Activated CD4-positive, alpha-beta T cell treated with anti-CD3 and anti-CD28 coated beads, Interleukin-2, amount 10 ng/mL, durations not matched to agents 7 days and 5 days (primary cell): ENCODE measurements at places on chromosomes 7 and 10. TPM values are rescaled to one million over a fixed set of nuclear protein-coding genes. Genes with fewer than 3 reads are reported as not detected.

Gene CAV1
- not detected for total RNA-seq

- H3K4me3 ChIP-seq: no peak overlapping the region
- H3K27me3 ChIP-seq: no peaks in the 10 kb centered on the region
- no peaks in the 10 kb centered on the region for H3K4me1 ChIP-seq
- DNase-seq: no peak
- no peak overlapping the region for H3K27ac ChIP-seq
Measured at GRCh38 chr7:139594090-139594489, 70.6 kb downstream of the CLEC2L start.

DNA sequence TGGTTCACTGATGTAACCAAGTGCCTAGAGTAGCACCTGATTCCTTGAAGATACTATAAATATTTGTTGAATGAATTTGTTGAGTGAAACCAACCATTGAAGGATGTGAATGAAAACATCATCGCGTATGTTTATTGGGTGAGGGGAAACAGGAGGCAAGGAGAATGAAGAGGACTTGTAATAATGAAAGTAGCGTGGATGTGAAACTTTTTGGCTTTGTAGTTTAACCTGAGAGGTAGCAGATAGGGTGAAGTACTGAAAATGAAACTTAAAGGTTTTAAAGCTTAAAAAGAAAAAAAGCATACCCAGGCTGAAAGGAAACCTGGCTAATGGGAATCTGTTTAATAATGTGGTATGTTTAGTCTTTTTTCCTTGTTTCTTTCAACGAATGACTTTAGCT, 5.2 kb downstream of the CCNY start:
- H3K36me3 ChIP-seq: peaks cover 15% of the 10 kb centered on the region
- H3K4me1 ChIP-seq: peaks cover 64% of the 10 kb centered on the region
- DNase-seq: peak; percentile 58
- peak overlapping the region; percentile 84 for H3K27ac ChIP-seq

- no peak overlapping the region for H3K4me3 ChIP-seq
- peaks cover 11% of the 10 kb centered on the region for H3K27me3 ChIP-seq
- H3K36me3 ChIP-seq: no peaks in the 10 kb centered on the region
- no peaks in the 10 kb centered on the region for H3K4me1 ChIP-seq
- DNase-seq: no peak
- H3K27ac ChIP-seq: no peak overlapping the region
Measured at GRCh38 chr7:112157072-112157471, 49.1 kb downstream of the DOCK4 start.

DNA sequence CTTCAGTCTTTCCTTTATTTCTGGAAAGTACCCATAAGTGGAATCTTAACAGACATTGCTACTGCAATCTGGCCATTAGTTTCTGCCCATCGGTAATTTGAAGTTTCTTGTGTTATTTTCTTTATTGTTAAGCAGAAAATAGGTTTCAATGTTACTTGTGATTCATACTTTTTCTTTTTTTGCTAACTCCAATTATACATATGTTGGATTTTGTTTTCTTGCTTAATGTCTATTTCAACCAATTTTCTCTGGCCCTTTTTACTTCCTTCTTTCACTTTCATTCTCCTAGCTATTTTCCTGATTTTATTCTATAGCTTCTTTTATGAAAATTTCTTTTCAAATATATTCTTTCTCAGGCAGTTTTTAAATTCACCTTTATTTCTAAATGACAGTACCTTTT, 457.4 kb downstream of the TCERG1L start:
- no peak overlapping the region for H3K27ac ChIP-seq
- H3K4me1 ChIP-seq: no peaks in the 10 kb centered on the region

DNA sequence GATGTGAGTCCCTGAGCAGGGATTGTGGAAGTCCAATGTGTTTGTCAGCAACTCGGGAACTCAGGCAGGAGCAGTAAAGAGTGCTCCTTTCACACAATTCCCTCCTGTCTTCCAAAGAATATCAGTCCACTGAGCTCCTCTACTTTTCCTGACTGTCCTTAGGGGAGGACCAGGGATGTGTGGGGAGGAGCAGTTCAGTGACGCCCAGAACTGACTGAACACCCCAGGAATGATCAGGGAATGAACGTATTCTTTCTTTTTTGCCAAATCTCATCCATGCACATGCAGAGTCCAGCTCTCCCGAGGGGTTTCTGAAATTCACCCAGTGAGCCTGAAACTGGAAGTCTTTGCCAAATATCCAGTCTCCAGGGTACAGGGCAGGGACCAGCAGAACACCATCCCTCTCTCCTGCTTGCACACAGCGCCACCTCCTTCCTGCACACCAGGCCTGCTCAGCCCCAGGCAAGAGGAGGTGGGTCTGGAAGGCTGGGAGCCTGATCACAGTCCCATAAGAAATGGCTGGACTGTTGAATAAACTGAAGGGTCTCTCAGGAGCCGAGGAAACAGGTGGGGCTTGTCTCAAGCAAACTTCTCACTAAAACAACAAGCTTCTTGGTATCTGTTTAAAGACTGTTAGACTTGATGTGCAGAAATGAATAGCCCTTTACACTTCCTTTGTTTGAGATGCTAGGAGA, 294.7 kb downstream of the C7orf25 start:
- H3K4me1 ChIP-seq: no peaks in the 10 kb centered on the region
- no peaks in the 10 kb centered on the region for H3K36me3 ChIP-seq
- DNase-seq: no peak
- no peaks in the 10 kb centered on the region for H3K27me3 ChIP-seq
- no peak overlapping the region for H3K4me3 ChIP-seq

GRCh38 chr10:10295537-10295936, 722.1 kb upstream of the CELF2 start:
- H3K4me1 ChIP-seq: no peaks in the 10 kb centered on the region
- no peak overlapping the region for H3K27ac ChIP-seq
- H3K27me3 ChIP-seq: no peaks in the 10 kb centered on the region
- H3K4me3 ChIP-seq: no peak overlapping the region
